ENCODE measurements at places on chromosomes 7 and 10.

- DNase-seq, result no peak
Measured at GRCh38 chr10:110504111-110504735, 6.5 kb downstream of the DUSP5 start.

- no peak for DNase-seq
Measured at GRCh38 chr10:49398986-49399385, 3.1 kb upstream of the DRGX start.

GRCh38 chr10:90862908-90863514 is 5.2 kb upstream of the HTR7 start:
- no peak for DNase-seq

DNA sequence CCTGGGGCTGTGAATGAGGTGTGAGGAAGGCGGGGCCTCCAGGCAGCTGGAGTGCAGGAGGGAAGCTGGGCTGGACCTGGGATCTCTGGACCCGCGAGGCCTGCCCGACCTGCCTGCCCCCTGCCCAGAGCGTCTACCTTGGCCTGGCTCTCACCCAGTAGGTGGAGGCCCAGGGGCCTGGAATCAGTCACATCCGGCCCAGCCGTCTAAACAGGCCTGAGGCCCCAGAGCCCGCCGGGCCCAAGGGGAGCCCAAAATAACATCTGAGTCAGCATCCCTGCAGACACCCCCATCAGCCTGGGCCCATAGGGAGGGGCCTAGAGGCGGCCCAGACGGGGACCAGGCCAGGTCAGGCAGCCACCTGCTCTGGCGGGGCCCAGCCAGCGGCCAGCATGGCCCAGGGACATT is 15.1 kb upstream of the ELN start:
- DNase-seq, result no peak

- no peak for DNase-seq
Measured at GRCh38 chr7:158296798-158297104, 290.9 kb downstream of the PTPRN2 start.

- DNase-seq, result no peak
Measured at GRCh38 chr10:124285587-124286527, 132.9 kb downstream of the OAT start.
